ENCODE measurements at places on chromosomes 11 and 22. TPM values are rescaled to one million over a fixed set of nuclear protein-coding genes. Genes with fewer than 3 reads are reported as not detected.

The OSBP2 gene
- total RNA-seq = 1.2 TPM

The MS4A3 gene
- not detected for total RNA-seq

The SLC22A9 gene
- total RNA-seq = not detected

The KRTAP5-1 gene
- total RNA-seq = not detected

The C11orf16 gene
- total RNA-seq = not detected

The ARHGAP32 gene
- total RNA-seq = 38.5 TPM

The KCNJ5 gene
- total RNA-seq = 0.54 TPM

The NAV2 gene
- total RNA-seq = 59.7 TPM

The PGA5 gene
- total RNA-seq = not detected

The SCARF2 gene
- total RNA-seq = 10.2 TPM

The EIF4ENIF1 gene
- 31.0 TPM for total RNA-seq

The DEUP1 gene
- 0.39 TPM for total RNA-seq

The OR6A2 gene
- total RNA-seq = 0.11 TPM

The PHOX2A gene
- 0.39 TPM for total RNA-seq

The CAT gene
- 26.7 TPM for total RNA-seq

The TPST2 gene
- total RNA-seq = 11.8 TPM

The OR52I2 gene
- total RNA-seq = not detected
